ENCODE measurements at places on chromosomes 2 and 18.

GRCh38 chr2:84309281-84309680, 149.8 kb downstream of the SUCLG1 start:
- DNase-seq: no peak

- DNase-seq: no peak
Observed at GRCh38 chr18:70387027-70387426, 98.2 kb downstream of the SOCS6 start.

DNA sequence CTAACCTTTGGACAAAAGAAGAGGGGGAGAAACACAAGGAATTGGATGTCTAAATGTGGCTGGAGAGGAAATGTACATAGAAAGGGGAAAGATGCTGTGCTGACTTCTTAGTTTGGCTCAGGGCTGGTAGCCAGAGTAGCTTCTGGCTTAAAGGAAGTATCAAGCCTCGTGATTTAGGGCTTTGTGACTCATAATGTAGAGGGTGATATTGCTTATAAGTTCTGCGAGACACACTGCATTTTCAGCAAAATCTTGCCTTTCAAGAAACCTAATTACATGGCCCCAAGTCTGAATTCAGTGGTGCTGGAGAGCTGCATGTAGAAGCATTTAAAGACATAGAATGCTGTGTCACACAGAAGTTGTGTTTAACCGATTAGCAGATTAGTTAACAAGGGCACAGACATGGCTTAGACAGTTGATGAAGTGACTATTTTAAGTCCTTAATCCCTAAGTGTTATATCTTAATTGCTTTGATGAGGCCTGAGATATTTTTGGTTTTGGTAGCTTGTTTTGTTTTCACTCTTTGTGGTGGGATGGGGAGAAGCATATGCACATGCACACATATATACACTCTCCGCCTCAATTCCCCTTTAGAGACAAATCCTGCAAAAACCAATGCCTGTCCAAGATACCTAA, 66.4 kb downstream of the EPAS1 start:
- DNase-seq: no peak

DNA sequence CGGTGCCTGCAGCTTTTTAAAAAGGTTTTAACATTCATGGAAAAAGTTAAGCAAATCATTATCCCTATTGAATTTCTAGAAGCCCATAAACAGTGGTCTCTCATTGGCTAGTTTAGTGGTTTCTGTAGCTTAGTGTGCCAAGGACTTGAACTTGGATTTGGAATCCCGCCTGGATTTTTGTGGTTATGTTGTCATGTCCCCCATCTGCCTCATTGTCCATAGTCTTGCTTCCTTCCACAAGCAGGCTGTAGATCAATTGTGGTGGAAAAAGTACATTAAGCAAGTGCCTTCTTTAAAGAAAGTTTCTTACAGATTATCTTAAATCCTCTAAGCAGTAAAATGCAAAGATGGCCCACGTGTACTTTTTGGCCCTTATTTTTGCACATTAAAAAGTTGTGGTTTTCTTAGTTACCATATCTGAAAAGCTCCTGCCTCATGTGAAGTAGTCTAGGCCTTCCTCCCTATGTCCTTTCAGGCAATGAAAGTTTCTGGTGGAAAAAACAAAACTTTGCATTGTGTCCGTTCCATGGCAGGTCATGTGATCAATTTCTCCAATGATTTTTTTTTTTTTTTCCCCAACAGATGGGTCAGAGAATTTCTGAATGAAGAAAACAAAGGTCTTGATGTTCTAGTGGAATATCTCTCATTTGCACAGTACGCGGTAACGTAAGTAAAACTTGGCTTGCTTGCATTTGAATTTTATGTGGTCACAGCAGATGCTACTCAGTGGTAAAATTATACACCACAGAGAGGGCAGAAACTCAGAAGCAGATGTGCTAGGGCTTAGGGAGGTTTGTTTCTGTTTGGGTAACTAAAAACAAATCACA, 158.9 kb downstream of the PRPF40A start:
- DNase-seq: no peak

GRCh38 chr2:167534443-167534842, 646.2 kb downstream of the XIRP2 start:
- DNase-seq: no peak

GRCh38 chr2:240850756-240851077, 17.9 kb upstream of the AGXT start:
- no peak for DNase-seq

DNA sequence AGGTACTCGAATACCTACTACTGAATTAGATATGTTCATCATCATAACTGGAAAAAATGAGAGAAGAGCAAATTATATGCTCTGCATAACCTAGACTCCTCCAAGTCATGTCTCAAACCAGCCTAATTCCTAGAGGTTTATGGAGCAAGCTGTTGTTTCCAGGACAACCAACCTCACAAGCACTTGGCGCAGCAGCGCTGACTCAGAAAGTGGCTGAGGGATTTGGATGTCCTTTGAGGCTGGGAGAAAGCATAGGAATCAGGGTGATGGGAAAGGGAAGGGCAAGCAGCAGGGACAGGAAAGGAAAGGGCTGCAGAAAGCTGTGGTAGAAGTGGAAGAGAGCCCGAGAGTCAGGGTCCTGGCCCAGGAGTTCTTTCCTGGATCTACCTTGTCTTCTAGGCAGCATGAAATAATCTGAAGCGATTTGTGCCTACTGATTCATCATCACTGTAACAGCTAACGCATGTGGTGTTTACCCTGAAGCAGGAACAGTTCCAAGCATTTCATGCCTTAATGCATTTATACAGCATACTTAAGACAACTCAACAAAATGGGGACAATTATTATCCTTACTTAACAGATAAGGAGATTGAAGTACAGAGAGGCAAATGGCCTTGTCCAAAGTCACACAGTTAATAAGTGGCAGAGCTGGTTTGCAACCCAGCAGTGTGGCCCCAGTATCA, 3.7 kb downstream of the PLEK start:
- DNase-seq: no peak

DNA sequence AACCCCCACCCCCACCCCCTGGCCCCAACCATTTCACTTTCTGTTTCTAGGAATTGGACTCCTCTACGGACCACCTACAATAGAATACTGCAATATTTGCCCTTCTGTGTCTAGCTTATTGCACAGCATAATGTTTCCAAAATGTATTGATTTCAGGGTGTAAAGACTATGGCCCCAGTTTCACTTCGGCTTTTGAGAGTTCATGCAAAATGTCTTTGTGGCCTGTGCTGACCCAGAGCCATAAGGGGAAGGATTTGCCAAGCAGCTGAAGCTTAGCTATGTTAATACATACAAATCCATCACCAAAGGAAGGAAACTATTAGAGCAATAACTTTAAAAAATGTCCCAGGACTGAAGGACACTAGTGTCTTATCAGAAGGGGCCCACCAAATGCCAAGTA, 11.2 kb upstream of the ATP9B start:
- DNase-seq: no peak

DNA sequence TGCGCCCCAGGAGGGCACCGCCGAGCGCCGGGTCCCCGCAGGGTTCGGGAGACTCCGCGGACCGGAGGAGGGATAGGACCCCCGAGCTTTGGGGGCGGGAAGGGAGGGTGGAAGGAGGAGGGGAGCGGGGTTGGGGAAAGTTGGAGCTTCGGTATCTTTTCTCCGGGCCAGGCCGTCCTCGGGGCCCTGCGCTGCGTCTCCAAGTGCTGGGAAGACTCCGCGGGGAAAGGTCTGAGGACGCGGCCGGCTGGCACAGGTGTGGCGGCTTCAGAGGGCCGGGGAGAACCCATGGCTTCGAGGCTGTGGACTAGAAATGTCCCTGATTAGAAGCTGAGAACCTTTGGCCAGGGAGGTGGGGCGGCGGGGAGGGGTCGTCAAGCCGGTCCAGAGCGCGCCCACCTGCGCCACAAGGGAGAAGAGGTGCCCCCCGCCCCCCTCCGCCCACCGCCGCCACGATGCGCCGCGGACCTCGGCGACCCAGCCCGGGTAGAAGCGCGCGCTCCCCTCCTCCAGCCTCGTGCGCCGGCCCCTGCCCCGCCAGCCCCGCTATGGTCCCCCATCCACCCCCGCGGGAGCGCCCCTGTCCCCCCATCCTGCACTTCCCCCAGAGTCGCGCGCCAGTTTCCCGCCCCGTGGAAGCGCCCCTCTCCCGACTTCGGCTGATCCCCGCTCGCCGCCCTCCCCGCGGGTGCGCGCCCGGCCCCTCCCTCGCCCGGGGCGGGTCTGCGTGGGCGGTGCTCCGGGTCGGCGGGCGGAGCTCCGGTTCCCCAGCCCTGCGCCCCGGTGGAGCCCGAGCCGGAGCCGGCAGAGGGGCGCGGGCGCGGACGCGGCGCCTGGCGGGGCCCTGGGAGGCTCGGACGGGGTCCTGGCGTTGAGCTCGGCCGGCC, at the start of gene SNTG2:
TSS of gene SNTG2 (plus strand) at position 770 of the 887 bp plus-strand sequence. CDS start 148 bp downstream, outside the sequence.
- DNase-seq: no peak

DNA sequence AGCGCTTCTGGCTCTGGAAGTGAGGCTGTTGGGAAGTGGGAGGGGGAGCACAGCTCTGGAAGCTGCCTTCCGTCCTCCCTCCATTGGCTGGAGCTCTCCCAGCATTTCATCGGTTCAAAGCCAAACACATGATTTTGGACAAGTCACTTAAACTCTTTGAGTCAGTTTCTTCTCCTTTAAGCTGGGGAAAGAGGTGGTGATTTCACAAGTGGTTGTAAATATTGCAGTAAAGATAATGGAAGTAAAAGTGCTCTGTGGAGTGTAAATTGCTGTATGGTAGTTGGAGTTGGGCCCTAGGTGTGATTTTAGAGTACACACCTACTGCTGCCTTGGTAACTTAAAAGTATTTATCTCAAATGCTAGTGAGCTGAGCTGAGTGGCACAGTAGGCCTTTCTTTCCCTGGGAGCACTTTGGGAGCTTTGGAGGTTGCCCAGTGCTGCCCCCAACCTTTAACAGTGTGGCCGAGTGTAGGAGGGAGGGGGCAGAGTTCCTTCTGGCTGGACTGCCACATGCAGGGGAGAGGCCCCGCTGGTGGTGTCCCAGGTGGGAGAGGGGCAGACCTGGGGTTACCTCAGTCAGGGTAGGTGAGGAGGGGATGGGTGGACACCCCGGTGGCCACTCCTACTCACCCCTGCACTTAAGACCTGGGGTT, 54.7 kb downstream of the ASAP2 start:
- no peak for DNase-seq

DNA sequence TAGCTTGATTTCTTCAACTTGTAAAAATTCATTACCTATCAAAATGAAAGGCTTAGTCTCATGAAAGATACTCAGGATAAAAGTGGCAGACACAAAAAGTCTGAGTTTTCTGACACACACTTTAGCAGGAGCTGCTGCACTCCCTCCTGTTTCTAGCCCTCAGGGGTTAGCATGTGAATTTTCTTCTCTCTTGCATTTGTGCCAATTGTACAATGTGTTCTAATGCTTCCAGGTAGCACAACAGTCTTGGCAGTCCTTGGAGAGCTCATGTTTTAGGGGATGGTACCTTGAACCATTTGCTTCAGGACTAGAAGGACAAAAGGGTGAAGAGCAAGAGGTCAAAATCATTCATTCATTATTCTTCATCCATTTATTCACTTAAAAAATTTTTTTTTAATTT, 316.8 kb downstream of the AFF3 start:
- DNase-seq: no peak

GRCh38 chr2:196182439-196183171, 11.2 kb upstream of the STK17B start:
- DNase-seq: peak; percentile 46

- DNase-seq: no peak
Observed at GRCh38 chr2:110101280-110101844, 14.3 kb downstream of the MALL start.

- no peak for DNase-seq
Observed at GRCh38 chr2:120466704-120467054, 120.7 kb downstream of the INHBB start.

DNA sequence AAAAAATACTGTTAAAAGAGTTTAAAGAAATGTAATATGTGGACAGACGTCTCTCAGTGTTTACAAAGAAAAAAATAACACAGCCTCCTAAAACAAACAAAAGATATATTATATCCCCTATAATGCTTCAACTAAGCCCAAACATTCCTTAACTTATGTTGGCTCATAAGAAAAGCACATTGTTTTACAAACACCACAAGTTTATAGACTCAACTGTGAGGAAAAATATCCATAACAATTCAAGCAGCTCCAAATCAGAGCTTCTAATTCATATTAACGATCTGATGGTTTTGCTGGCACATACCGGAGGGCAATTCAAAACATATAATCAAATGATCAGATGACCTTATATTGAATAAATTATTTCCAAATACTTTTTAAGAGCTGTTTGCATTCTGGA, 5.5 kb downstream of the LPIN2 start:
- no peak for DNase-seq

- DNase-seq: no peak
Observed at GRCh38 chr18:23648940-23649607, 13.6 kb downstream of the ANKRD29 start.

DNA sequence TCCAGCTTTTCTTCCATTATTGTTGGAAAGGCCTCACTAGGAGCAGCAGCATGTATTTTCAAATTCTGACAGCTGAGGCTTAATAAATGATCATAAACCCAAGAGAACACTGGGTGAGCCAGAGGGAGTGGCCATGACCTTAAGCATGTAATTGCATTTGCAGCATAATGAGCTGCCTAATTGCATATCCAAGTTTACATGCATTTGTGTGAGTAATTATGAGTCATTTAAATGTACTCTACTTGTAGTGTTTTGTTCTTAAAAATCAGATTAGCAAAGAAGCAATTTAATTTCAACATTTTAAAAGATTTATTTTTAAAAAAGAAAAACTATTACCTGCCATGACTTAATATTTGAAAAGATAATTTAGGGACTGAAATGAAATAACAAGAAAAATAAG, 74.8 kb downstream of the NOL10 start:
- no peak for DNase-seq

- DNase-seq: no peak
Observed at GRCh38 chr2:37564356-37564755, 107.1 kb downstream of the CDC42EP3 start.

DNA sequence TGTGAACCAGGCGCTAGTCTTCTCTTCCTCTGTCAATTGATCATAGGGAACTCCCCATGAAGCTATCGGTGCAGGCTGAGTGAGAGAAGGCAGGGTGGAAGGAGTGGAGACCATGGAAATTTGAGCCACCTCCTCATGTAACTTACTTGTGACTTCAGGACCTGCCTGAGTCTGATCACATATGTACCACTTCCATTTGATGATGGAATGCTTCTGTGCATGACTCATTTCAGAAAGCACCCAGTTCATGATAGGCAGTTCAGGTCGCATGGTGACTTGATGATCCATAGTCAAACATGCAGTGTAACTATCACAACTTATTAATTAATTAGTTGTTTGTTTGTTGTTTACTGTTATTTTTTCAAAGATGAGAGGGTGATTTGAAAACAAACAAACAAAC, 1296.7 kb downstream of the SUCLG1 start:
- no peak for DNase-seq

DNA sequence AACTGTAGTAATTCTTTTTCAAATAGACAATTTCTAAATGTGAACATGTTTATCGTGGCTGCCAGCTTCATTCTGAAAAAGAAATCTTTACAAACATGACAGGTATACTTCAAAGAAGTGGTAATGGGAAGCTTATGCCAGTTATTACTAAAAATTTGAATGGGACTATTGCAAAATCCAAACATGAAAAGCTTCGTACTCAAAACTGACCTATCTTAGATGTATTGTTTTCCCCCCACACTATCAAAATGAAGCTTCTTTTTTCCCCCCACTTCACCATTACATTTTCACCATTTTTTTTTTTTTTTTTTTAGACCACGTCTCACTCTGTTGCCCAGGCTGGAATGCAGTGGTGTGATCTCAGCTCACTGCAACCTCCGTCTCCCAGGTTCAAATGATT, 50.4 kb upstream of the SERTAD2 start:
- no peak for DNase-seq
